Right lobe of liver (tissue), 6 donors: ENCODE measurements at places on chromosomes 1 and 21.

DNA sequence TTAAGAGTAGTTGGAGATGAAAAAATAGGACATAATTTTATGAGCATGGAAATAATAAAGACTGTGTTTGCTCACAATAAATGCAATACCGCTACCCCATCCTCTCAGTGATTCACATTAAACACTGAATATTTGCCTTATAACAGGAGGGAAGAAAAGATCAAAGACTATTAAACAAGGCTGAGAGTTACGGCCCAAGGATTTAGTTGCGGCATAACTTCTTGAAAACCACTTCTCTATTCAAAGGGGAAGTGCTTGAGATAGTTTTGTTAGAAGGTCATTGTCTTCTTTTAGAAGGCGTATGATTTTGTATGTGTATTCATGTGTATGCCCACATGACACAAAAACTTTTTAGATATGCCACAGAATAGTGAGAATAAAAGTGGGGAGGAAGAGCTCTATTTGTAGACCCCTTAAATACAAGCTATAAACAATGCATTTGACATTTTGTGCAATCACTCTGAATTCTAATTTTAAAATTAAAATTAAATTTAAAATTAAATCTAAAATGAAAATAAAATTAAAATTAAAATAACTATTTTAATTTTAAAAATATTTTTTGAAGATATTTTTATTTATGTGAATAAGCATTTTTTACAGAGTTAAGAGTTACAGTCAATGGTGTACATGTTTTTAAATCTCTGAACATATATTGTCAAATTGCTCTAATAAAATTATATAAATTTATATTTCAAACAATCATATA lies 986.6 kb upstream of the ADAMTS5 start:
- DNase-seq: no peak

DNA sequence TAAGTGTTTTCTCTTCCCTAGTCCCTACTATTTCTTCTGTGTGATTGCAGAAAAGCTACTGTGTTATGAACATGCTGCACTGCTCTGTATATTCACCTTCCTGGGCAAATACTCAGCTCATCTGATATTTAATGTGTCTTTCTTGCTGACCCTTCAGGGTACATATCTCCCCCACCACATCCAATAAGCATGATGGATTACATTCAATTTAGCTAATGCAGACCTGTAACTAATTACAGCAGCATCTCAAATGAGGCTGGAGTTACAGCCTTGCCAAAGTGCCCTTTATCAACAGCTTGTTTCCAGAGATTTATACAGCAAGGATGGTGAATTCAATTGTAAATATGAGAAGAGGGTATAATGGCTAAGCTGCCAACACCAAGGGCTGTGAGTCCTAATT lies 144.0 kb downstream of the KCNH1 start:
- DNase-seq: no peak

DNA sequence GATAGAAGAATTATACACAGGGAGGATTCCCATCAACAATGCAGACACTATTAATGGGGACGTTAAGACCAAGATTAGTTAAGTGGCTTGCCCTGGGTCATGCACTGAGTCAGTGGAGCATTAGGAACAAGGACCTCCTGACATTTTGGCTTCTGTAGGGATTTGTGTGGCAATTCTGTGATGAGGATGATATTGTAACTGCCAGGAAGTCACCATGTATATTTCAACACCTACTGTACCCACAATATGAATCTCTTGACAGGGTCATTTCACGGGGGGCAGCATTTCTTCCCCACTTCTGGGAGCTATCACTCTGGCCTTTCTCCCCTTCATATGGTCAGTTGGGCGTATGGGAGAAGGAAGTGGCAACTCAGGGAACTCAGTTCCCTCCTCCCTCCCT lies 134.9 kb downstream of the RUNX1 start:
- DNase-seq: no peak

DNA sequence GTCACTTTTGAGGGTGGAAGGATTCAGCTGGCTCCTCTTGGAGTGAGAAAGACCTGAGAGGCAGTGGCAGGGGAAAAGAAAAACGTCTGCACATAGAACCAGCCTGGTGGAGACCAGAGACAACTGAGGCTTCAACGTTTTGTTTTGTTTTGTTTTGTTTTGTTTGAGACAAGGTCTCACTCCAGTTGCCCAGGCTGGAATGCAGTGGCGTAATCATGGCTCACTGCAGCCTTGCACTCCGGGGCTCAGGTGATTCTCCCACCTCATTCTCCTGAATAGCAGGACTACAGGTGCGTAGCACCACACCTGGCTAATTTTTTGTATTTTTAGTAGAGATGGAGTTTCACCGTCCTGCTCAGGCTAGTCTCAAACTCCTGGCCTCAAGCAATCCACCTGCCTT lies 12.3 kb downstream of the SHISAL2A start:
- no peak for DNase-seq

GRCh38 chr21:14685568-14685967 lies 139.5 kb upstream of the SAMSN1 start:
- DNase-seq: no peak

- peak; percentile 100 for DNase-seq
Measured at GRCh38 chr1:211578640-211579439, at the start of gene SLC30A1. SLC30A1 (minus strand) TSS chr1:211579161; CDS start chr1:211578612, 549 bp downstream.

DNA sequence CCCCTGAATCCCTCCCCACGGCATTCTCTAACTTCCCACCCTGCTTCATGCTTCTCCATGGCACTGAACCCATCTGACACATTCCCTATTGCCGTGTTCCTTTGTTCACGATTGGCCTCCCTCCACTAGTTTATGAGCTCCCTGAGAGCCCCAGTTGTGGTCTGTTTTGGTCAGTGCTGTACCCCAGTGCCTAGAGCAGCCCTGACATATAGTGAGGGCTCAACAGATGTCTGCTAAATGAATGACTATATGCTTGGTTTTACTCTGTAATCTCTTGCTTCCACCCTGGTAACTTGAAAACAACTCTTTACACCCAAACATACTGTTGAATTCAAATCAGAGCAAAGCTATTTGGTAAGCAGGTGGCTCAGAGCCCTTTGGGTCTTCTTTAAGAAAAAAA lies 171.1 kb upstream of the EDN2 start:
- DNase-seq: no peak

- DNase-seq: no peak
Measured at GRCh38 chr1:54176621-54177327, 23.1 kb downstream of the CYB5RL start.

GRCh38 chr1:2986549-2987305 lies 34.5 kb upstream of the ACTRT2 start:
- peak; percentile 32 for DNase-seq

- no peak for DNase-seq
Measured at GRCh38 chr1:170067253-170067819, 7.2 kb downstream of the KIFAP3 start.

DNA sequence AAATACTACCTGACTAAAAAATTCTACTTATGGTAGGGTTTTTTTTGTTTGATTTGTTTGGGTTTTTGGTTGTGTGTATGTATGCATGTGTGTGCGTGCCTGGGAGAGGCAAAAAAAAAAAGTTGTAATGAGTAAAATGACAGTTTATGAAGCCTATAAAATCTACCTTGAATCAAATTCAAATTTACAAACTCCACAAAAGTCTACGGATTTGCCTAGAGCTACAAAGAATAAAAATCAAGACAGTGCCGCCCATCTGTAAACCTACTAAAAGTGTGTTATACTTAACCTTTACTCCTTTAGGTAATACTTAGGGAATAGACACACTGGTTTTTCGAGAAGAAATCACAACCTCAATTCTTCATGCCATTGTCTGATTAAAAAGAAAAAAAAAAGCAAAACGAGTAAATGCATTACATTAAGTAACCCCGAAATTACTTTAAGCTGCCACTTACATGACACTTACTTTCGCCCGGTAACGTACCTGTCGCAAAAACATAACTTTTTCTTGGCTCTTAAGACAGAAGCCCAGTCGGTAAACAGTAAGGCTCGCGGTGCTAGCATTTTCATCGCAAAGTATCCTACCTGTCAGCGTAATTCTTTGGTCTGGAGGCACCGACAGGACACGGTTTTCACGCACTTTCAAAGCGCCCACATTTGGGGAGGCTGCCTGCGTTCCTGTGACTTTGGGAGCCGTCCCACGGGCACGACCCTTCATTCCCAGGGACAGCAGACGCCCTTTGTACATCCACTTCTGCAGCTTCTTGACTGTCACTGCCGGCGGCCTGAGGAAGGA lies 951 bp downstream of the SYDE2 start:
- no peak for DNase-seq

DNA sequence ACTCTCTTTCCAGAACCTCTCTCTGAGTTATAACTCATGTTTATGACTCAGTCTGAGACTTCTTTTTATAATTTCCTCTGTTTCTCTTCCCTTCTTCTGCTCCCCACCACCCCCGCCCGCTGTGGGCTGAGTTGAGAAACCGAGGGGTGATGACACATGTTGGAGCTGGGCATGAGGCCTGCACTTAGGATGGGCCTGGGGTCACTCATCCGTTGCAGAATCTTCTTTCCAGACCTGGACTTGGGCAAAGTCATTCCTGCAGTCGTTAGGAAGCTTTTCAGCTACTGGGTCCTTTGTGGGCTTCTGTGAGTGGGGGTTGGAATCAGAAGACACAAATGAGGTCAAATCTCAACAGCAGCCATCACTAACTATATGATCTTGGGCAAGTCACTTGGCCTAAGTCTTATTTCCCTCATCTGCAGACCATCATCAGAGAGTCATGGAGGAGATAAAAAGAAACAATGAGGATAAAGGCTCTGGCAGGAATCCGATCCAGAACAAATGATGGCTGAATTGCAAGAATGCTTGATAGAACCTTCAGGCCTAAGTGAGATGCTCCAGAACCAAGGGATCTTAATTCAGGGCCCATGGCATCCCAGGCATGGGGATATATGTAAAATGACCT lies 53.4 kb downstream of the RPS6KA1 start:
- peak; percentile 42 for DNase-seq

DNA sequence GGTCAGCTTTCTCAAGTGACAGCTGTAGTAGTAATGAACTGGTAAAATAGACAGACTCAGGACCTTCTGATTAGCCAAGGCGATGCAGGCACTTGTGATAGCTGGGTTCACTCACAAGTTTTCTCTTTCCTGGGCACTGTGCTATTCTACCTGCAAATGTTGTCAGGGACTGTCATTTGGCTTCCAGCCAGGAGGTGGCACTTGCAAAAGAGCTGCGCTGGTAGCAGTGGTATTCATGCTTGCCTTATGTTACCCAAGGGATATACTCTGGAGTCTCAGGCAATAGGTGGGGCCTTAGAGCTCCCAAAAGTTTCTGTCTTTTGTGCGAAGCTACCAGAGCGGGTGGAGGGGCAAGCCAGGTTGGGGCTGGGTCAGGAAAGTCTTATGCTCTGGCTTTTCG lies 23.5 kb downstream of the IFI44 start:
- DNase-seq: no peak

DNA sequence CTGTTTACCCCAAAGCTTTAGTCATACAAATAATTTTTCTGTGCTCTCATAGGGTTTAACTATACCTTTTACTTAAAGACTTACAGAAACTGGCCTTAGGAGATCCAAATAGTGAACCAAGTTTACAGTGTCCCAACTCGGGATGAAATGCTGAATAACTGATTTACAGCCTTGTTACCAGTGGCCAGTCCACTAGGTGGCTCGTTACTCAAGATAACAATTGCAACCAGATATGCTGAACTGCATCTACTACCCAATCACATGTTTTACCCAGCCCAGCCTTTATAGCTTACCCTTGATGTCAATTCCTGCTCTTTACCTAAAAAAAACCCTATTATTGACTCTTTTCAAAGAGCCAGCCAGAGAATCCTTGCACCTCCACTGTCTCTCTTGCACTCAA lies 1148.8 kb upstream of the ADGRL4 start:
- DNase-seq: no peak

GRCh38 chr1:206445116-206445515 lies 25.2 kb upstream of the IKBKE start:
- no peak for DNase-seq

DNA sequence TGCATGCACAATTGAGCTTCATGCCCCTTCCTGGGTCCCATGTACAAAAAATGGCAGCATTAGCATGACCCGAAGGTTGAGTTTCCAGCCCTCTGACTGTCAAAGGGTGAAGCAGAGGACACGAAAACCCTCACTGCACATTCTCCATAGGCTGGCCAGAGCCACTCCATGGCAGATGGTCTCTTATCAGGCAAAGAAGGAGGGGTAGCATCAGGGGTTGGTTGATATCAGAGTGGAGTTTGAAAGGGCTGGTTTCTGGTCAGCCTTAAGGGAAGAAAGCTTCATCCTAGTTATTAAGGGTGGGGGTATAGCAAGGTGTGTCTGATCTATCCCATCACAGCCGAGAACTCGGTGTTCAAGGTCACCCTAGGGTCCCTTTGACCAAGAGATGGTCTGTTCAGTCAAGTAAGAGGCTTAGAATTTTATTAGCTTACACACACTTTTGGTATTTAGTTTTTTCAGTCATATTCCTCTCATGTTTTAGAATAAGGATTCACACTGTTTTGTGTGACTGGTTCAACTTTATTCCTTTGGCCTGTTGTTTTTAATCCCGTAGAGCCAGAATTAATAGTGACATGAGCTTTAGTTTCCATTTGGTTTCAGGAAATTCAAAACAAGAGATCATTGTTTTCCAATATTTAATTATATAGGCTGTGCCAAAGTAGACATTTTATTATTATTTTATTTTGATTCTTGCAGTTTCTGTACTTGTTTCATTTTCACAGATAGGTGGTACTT lies 199.9 kb upstream of the FMN2 start:
- DNase-seq: no peak

DNA sequence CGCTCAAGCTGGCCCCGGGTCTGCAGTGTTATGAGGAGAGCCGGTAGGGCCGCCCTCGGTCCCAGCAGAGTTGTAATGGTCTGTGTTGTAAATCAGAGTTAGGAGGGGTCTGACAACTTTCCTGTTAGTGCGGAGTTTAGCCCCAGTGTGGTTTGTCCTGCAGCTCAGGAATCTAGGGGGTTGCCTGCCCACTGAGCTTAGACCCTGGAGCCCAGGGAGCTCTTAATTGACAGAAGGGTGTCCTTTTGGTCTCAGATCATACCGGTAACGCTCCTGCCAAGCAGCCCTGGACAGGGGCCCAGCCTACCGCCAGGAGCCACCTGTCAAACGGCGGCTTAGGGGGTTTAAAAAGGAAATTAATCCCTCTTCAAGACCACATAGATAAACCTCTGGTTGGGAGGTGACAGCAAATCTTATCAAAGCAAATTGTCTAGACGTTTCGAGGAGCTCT lies 164.4 kb downstream of the DYRK1A start:
- no peak for DNase-seq

DNA sequence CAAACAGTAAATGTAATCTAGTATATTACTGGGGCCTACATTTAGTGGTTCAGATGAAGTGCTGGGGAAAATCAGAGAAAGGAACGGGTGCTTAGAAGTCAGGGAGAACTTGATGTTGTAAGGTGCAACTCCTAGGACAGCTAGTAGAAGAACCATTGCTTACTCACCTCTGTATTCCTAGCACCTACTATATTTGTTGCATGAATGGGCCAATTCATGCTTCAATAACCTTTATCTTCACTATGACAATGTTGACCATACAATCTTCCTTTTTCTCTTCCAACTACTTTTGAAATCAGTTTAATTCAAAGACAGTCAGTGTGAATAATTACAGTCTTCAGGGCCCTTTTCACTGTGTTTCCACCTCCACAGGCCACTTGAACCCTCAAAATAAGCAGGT lies 125.0 kb upstream of the DMRTA2 start:
- DNase-seq: no peak

GRCh38 chr1:190578017-190578416 lies 100.4 kb upstream of the BRINP3 start:
- no peak for DNase-seq

- DNase-seq: no peak
Measured at GRCh38 chr1:224500796-224501195, 66.2 kb upstream of the WDR26 start.
